Inflammatory macrophage treated with lipopolysaccharide for 4 hours (primary cell): ENCODE measurements at places on chromosomes 4 and X.

- peak; percentile 27 for DNase-seq
Observed at GRCh38 chr4:76003620-76004019, 3.7 kb downstream of the CXCL9 start.

DNA sequence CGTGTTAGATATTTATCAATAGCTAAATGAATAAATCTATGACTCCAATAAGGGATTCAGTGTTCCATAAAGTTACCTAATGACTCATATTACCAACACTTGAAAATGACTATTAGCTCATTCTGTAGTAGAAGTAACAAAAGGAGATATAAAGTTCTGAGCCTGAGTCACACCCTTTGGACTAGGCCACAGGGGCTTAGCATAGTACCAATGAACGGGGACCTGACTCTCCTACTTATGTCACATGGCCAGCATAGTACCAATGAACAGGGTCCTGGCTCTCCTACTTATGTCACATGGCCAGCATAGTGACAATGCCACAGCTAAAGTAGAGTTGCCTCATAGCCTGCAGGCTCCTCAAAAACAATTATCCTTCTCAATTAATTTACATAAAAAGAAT lies 43.7 kb downstream of the MAGEB16 start:
- peak; percentile 40 for DNase-seq

DNA sequence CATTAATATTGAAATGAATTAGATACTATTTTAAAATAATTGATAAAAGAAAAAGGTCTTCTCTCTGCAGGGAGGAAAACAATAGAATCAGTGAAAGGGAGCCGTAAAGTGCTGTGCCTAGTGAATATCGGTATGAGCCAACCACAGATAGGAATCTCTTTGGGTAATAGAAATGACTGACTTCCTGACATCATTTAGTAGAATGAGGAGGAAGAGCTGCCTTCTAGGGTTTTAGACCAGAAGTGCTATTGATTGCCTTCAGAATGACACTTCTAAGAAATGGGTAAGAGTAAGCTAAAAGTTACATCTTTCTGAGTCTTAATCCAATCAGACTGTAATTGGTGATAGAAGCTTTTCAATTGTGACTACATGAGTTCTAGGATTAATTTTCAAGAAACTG lies 134.0 kb upstream of the MAP9 start:
- DNase-seq, result no peak

DNA sequence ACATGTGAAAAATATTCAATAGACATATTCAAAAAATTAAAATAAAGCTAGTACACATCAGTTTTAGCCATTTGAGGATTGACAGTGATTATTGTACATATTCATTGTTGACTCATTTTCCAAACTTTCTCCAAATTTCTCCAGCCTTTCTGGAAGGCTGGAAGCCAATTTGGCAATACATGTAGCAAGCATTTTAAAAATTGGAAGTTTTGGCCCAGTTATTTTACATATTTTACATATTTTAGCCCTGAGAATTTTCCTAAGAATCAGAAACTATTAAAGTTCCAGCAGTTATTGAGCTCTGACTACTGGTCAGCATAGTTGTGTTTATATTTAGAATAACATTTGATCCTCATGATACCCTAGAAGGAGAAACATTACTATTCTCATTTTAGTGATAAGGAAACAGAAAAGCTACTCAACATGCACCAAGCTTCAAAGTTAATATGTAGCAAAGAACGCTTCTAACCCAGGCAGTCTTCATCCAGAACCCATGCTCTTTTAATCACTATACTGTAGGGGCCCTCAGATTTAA lies 3.2 kb downstream of the CABS1 start:
- DNase-seq, result no peak

DNA sequence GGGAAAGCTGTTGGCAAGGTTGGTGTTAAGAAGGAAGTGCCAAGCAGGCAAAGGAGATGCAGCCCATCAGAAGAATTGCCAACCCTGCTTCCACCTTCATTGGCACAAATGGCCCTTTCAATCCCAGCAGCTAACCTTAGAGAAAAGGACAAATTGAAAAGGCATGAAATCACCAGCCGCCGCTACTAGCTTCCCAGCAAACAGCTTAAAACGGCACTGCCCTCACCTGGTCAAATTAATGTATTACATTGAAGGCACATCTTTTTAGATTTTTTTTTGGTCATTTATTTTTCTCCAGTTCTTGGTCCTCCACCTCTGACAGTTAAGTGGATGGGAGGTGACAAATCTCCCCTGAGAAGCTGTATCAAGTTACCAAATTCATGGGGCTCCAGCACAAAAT lies 51.0 kb upstream of the NHSL2 start:
- peak; percentile 10 for DNase-seq

GRCh38 chr4:94000559-94000958 lies 172.0 kb downstream of the ATOH1 start:
- no peak for DNase-seq

DNA sequence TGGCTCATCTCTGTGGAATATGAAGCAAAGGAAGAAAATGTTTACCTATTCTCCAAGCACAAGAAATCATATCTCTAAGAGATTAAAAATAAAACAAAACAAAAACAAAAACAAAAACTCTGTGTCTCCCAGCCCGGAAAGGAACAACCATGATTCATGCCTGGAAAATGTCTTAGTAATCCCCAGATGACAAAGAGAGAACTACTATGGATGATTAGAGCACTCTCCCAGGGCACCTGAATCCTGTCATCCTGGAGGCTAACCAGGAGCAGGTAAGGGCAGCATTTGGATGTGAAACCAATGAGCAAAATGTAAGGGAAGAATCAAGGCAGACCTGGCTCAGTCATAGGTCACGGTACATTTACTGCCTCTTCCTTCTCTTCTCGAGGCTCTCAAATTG lies 1.7 kb upstream of the AKAP4 start:
- no peak for DNase-seq

GRCh38 chrX:150355913-150356312 lies 7.2 kb upstream of the MAMLD1 start:
- DNase-seq, result no peak

DNA sequence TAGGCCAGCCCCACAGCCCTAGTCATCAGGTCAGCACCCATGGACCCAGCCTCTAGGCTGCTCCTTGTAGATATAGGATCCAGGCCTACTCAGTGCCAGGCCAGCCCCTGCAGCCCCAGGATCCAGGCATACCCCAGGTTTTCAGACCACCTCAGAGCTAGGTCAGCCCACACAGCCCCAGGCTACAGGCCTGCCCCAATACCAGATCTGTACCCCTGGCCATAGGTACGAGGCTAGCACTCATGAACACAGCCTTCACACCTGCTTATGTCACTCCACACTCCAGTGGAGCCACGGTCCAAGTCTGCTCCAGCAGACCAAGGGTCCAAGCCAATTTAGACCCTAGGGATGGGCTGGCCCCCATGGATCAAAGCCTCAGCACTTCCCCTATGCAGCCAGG lies 191.0 kb downstream of the DLG3 start:
- DNase-seq, result no peak

DNA sequence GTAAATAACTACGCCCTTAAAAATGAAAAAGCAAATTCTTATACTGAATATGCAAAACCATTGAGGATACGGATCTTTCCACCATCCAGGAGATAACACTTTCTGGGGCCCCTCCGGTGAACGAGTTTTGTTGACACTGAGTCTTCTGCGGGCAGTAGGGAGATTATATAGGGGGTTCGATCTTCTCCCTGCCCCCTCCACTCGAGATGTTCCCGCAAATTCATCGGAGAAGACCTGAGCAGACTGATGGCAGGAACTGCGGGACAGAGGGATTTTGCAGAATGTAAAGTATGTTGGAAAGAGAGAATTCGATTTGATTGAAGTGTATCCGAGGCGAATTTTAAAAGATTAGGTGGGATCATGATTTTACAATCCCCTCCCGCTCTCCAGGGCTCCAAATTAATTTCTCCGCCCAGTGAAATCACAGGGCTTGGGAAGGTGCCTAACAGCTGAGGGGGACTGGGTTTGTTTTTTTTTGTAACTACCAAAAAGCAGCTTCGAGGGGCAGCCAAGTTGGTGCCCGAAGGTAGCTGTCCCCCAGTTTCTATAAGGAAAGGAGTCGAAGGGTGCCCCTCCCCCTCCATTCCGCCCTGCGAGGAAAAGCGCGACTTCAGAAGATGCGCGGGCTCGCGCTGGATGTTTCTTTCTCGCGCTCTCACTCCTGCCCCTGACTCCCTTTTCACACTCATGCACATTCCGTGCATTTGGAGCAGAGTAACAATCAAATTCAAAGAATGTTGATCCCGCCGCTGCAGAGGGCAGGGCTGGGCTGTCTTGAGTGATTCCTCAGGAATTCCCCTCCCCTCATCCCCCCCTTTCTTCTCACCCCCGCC lies 1.2 kb downstream of the TMEM255A start:
- DNase-seq, result no peak

- DNase-seq, result no peak
Observed at GRCh38 chr4:140269369-140269768, 104.1 kb upstream of the SCOC start.

GRCh38 chrX:23936180-23936579 lies 28.4 kb downstream of the CXorf58 start:
- DNase-seq, result no peak

GRCh38 chrX:318068-318738 lies 393 bp downstream of the GTPBP6 start:
- peak; percentile 99 for DNase-seq

DNA sequence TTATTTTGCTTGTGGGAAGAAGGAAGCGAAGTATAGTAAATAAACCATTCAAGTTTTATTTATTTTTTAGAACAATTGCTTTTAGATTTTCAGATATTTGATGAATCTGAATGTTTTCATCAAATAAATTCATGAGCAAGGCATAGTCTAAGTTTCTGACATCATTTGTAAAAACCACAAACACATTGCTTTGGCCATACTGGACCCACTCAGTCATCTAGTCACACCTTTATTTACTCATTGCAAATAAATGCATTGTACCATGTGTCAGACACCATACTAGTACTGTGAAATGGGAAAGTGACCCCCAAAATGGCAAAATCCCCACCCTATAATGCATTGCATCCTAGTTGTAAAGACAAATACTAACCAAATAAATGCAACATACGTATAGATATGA lies 449.1 kb upstream of the SMIM31 start:
- DNase-seq, result no peak

GRCh38 chr4:184983672-184984356 lies 34.5 kb upstream of the HELT start:
- peak; percentile 49 for DNase-seq

DNA sequence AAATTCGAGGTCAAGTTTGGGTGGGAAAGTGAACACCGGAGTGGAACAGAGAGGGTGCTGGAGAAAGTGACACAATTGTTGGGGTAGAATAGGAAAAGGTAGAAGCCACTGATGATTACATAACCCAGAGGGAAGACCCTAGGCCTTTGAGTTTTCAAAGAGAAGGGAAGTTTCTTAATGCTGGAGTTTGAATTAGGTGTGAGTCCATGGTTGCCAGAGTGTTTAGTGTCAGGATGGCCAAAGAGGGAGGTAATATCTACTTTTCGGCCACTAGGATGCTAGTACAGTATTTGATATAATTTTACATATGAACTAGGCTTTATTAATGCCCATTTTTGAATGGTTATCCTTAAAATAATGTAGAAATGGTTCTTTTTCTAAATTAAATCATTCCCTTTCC lies 5.4 kb downstream of the BCORL1 start:
- no peak for DNase-seq

DNA sequence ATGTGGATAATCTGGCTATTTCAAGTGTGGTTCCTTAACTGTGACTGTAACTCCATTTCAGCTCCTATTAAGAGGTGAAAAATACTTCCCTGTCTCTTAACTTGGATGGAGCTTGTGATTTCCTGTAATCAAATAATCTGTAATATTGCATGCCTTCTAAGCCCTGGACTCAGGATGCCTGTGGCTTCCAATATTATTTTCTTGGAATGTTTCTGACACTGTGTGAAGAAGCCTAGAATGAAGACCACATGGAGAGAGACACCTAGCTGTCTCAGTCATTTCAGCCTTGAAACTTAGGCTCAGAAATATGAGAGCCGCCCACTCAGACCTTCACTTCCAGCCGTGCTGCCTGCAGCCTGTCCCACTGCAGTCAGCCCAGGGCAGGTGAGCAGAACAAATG lies 544.3 kb downstream of the TRIML1 start:
- DNase-seq, result no peak

- DNase-seq, result no peak
Observed at GRCh38 chrX:25191403-25191802, 175.6 kb upstream of the ARX start.

- no peak for DNase-seq
Observed at GRCh38 chr4:169096221-169096620, 86.2 kb upstream of the CBR4 start.

DNA sequence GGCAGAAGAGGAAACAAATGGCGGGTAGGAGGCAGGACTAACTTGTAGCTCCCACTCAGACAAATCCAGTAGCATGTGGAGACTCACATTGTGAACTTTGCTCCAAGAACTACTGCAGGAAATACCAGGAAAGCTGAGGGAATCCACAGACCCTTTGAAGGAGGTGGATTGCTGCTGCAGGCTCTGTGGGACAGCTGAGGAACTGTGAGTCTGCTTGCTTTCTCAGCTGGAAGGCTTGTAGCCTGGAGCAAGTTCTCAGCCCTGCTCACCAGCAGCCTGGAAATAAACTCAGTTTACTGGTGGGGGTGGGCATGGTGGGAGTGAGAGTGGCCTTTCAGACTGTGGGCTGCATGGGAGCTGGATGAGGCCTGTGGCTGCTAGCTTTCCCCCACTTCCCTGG lies 16.0 kb downstream of the RTL3 start:
- DNase-seq, result no peak

GRCh38 chrX:139905051-139905450 lies 27.8 kb downstream of the ATP11C start:
- no peak for DNase-seq
